ENCODE measurements at places on chromosomes 2 and 18.

DNA sequence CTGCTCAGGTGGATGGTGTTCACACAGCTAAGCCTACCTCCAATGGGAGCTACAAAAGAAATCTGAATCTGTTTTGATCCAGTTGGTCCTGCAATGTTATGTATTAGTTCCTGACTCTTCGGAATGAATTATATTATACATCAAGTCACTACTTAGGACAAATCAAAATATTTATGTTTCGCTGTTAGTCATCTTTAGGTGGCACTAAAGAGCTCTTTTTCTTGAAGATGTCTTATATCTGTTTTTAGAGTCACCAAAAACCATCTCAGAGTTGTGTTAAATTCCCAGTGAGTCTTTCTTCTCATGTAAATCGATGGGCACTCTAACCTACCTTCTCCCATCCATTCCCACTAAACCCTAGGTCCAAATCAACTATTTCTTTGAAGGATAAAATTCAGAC lies 2.2 kb downstream of the DNER start:
- no peaks in the 10 kb centered on the region for H3K36me3 ChIP-seq
- DNase-seq, result no peak
- no peak overlapping the region for H3K27ac ChIP-seq
- no peak overlapping the region for H3K4me3 ChIP-seq

DNA sequence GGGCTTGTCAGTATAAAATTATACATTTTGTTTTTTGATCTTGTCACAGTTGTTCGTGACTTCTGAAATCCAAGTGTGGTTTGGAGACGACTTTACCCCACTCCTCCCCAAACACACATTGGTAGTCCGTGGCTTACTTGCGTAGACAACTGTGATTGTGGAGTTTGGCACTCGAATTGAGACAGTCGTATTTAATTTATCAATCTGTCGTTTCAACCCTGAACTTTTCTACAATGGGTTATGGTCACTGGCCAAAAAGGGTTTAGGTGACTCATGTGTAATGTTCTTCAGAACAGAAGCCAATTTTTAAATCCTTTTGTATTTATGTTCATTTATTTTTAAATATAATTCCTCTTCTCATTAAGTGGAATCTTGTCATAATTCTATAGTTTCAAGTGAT lies 129.9 kb downstream of the SPTBN1 start:
- H3K4me1 ChIP-seq, result peaks cover 2% of the 10 kb centered on the region
- H3K27ac ChIP-seq, result no peak overlapping the region
- no peaks in the 10 kb centered on the region for H3K36me3 ChIP-seq
- no peak overlapping the region for H3K4me3 ChIP-seq
- no peaks in the 10 kb centered on the region for H3K27me3 ChIP-seq
- DNase-seq, result no peak

DNA sequence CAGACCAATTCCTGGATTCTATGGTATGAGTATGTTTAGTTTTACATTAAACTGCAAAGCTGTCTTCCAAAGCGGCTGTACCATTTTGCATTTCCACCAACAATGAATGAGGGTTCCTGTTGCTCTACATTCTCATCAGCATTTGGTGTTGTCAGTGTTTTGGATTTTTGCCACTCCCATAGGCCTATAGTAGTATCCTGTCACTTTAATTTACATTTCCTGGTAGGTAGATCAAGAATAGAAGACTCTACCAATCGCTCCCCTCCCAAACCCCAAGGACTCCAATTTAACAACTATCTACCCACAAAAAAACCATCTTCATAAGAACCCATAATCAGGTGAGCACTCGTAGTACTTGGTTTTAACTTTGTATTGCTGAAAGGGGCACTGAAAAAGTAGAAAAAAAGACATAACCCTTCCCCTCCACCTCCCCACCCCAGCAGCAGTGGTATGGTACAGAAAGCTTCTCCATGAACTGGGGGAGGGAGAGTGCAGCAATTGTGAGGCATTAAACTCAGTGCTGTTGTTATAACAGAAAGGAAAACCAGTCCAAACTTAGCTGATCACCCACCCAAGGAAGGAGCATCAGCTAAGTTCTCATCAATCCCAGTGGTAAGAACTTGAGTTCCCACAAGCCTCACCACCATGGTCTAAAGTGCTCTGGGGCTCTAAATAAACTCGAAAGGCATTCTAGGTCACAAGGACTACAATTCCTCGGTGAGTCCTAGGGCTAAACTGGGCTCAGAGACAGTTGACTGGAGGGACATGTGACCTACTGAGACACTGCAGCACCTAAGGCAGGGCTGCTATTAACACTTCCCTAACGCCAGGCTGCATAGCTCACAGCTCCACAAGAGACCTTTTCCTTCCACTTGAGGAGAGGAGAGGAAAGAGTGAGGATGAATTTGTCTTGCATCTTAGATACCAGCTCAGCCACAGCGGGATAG lies 35.5 kb upstream of the CYTIP start:
- H3K36me3 ChIP-seq, result no peaks in the 10 kb centered on the region
- no peaks in the 10 kb centered on the region for H3K27me3 ChIP-seq
- H3K27ac ChIP-seq, result no peak overlapping the region
- H3K4me1 ChIP-seq, result no peaks in the 10 kb centered on the region

DNA sequence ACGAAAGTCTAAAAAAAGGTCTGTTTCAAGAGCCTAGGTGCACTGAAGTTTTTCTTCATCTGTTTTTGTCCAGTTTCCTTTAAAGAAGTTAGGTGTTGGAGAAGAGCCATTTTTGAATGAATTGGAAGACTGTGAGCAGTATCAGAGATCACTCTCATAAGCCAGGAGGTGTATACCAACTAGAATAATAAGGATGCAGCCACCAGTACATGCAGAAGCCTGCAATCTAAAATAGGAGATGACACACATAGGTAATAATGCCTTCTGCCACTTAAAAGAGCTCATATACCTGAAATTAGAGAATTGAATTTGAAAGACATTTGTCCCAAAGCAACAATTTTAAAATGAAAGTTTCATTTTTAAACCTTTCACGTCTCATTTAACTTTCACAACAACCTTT lies 81.7 kb downstream of the RBMS1 start:
- DNase-seq, result no peak
- H3K4me3 ChIP-seq, result no peak overlapping the region
- H3K36me3 ChIP-seq, result no peaks in the 10 kb centered on the region
- H3K27ac ChIP-seq, result no peak overlapping the region
- peaks cover 5% of the 10 kb centered on the region for H3K4me1 ChIP-seq
- no peaks in the 10 kb centered on the region for H3K27me3 ChIP-seq

DNA sequence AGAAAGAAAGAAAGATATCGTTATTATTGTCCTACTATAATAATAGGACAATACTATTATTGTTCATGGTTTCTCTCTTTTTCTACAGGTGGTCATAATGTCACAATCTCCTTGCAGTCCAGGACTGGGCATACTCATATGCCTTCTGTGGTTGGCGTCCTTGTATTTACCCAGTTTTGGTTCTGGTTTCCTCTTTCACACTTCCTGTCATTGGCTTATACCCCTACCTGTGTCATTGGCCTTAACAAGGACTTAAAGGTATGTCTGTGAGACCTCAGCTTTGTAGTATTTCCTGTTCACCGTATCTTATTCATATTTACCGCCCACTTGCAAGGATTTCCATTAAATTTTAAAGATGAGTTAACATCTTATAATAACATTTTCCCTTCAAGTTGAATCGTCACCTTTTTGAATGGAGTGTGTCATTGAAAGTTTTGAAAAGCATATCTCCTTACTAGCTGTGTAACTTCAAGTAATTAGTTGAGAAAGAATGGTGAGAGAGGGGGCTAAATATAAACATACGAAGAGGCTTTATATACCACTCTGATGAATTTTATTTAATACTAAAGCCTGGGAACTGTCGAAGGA lies 36.5 kb upstream of the HTR2B start:
- H3K36me3 ChIP-seq, result no peaks in the 10 kb centered on the region
- H3K4me3 ChIP-seq, result no peak overlapping the region
- DNase-seq, result no peak
- H3K4me1 ChIP-seq, result peaks cover 4% of the 10 kb centered on the region
- peak overlapping the region; percentile 45 for H3K27ac ChIP-seq
- no peaks in the 10 kb centered on the region for H3K27me3 ChIP-seq

DNA sequence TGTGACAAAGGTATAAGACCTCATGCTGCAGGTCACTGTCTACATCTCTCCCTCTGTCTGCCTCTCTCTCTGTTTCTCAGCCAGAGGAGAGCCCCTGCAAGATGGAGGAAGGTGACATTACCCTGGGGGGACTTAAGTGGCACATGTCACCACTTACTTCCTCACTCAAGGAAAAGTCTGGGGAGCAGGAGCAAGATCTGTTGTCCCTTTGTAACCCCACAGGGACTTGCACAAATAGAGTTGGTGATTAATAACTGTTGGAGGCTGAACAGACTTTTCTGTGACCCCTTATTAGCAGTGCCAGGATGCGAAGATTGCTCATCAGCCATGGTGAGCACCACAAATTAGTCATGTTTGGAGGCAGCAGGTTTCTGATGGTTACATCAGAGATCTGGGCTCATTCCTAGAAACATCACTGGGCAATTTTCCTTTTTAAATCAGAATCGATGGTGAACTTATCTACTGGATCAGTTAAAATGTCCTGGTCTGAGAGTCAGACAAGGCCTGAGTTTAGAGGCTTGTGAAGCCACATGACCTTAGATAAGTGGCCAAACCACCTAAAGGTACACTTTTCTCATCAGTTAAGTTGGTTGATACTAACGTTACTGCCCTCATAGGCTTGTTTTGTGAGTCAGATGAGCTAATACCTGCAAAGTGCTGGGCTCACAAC lies 81.2 kb upstream of the LTBP1 start:
- peaks cover 6% of the 10 kb centered on the region for H3K4me1 ChIP-seq
- no peak overlapping the region for H3K4me3 ChIP-seq
- no peak for DNase-seq
- H3K27ac ChIP-seq, result no peak overlapping the region
- H3K36me3 ChIP-seq, result no peaks in the 10 kb centered on the region

- H3K4me3 ChIP-seq, result no peak overlapping the region
- H3K27me3 ChIP-seq, result no peaks in the 10 kb centered on the region
- no peak overlapping the region for H3K27ac ChIP-seq
- no peaks in the 10 kb centered on the region for H3K4me1 ChIP-seq
Observed at GRCh38 chr2:86764661-86765309, 25.9 kb downstream of the CD8A start.

- H3K27me3 ChIP-seq, result no peaks in the 10 kb centered on the region
- no peak overlapping the region for H3K27ac ChIP-seq
- no peaks in the 10 kb centered on the region for H3K36me3 ChIP-seq
- no peak for DNase-seq
Observed at GRCh38 chr2:175918935-175919334, 83.1 kb downstream of the LNPK start.

GRCh38 chr2:221726894-221727513 lies 154.9 kb upstream of the EPHA4 start:
- no peaks in the 10 kb centered on the region for H3K27me3 ChIP-seq
- no peak overlapping the region for H3K27ac ChIP-seq
- no peak overlapping the region for H3K4me3 ChIP-seq
- DNase-seq, result no peak

GRCh38 chr2:74735564-74735963 lies 81.5 kb downstream of the SEMA4F start:
- H3K4me3 ChIP-seq, result no peak overlapping the region
- no peak overlapping the region for H3K27ac ChIP-seq
- no peaks in the 10 kb centered on the region for H3K36me3 ChIP-seq
- no peaks in the 10 kb centered on the region for H3K4me1 ChIP-seq
- H3K27me3 ChIP-seq, result no peaks in the 10 kb centered on the region

GRCh38 chr2:23745068-23745725 lies 181.7 kb downstream of the ATAD2B start:
- H3K27me3 ChIP-seq, result no peaks in the 10 kb centered on the region
- no peak overlapping the region for H3K4me3 ChIP-seq
- H3K36me3 ChIP-seq, result no peaks in the 10 kb centered on the region

DNA sequence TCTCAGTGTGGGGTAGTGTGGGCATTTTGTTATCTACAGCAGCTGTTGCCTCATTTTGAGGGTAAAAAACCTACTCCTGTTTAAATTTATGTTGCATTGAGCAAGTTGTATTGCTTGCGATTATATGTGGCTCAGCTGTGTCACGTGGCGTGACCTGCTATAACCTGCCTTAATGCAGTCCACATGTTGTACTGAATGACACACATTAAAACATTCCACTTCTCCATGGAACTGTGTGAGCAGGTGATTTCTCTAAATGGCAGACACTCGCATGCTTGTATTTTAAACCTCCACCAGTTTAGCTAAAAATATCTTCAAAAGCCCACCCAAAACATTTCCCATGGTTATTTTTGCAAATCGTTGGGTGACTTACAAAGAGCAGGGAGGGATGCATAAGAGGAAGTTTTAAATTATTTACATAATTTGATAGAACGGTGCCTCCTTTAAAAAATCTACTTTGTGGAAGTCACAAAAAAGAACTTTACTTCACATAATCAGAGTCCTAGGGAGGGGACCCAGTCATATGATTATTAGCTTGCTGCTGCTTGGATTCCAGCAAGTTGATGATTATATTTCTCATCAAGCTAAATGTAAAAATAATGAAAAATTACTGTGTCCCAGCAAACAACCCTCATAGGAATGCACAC lies 163.3 kb upstream of the ZEB2 start:
- H3K4me1 ChIP-seq, result no peaks in the 10 kb centered on the region
- no peak overlapping the region for H3K27ac ChIP-seq
- no peak overlapping the region for H3K4me3 ChIP-seq
- H3K27me3 ChIP-seq, result no peaks in the 10 kb centered on the region
- H3K36me3 ChIP-seq, result no peaks in the 10 kb centered on the region
- DNase-seq, result peak; percentile 48

- no peaks in the 10 kb centered on the region for H3K36me3 ChIP-seq
- H3K4me3 ChIP-seq, result no peak overlapping the region
- H3K4me1 ChIP-seq, result no peaks in the 10 kb centered on the region
- H3K27me3 ChIP-seq, result no peaks in the 10 kb centered on the region
- no peak overlapping the region for H3K27ac ChIP-seq
- DNase-seq, result no peak
Observed at GRCh38 chr2:71787476-71788185, 334.3 kb downstream of the DYSF start.

DNA sequence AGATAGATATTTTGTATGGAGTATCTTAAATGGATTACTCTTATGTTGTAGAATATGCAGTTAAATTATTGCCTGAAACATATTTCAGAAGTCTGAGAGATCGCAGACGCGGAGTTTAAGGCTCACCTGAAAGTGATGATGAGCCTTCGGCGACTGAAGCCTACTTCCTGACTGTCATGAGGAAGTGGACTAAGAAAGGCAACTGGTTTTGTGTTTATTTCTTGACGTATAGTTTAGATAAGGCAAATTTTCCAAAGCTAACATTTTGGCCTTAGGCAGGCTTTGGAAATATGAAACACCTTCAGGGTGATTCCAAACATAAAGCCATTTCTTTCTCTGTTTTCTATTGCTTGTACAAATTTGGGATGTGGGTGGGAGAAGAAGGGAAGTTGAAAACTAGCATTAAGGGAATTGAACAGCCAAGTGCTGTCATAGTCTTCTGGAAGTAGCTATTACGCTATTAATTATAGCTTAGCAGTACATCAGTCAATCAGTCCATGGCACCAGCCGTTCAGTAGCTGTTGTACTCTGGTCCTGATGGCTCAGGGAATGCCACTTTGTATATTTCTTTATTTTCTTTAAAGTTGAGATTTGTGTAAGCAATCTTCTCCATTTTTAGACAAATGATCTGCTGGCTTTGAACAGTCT lies 1.5 kb downstream of the GRHL1 start:
- H3K36me3 ChIP-seq, result no peaks in the 10 kb centered on the region
- no peaks in the 10 kb centered on the region for H3K4me1 ChIP-seq
- no peak overlapping the region for H3K4me3 ChIP-seq
- no peak overlapping the region for H3K27ac ChIP-seq
- no peak for DNase-seq

All from aorta (tissue), 5 donors.